Naive thymus-derived CD8-positive, alpha-beta T cell (primary cell): ENCODE measurements at places on chromosomes 12 and 14.

DNA sequence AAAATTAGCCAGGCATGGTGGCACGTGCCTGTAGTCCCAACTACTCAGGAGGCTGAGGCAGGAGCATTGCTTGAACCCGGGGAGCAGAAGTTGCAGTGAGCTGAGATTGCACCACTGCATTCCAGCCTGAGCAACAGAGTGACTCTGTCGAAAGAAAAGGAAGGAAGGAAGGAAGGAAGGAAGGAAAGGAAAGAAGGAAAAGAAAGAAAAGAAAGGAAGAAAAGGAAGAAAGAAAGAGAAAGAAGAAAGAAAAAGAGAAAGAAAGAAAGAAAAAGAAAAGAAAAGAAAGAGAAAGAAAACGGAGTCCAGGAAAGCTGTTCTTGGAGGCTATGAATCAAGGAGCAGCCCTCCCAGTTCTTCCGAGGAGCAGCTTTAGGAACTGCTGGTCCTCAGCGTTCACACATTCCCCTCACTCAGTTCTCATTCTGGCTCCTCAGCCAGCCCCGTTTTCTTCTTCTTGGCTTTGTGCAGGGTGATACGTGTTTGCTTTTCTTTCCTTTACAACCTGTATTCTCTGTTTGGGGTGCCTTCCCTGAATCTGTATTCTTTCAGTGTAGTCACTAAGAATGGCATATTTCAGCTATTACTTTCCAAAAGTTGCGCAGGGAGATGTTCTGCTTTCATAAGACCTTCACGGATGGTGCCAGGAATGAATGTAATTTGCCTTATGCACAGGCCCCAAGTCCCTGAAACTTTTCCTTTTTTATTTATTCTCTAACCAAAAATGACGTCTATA, 12.2 kb downstream of the FBXL14 start:
- no peak for DNase-seq

DNA sequence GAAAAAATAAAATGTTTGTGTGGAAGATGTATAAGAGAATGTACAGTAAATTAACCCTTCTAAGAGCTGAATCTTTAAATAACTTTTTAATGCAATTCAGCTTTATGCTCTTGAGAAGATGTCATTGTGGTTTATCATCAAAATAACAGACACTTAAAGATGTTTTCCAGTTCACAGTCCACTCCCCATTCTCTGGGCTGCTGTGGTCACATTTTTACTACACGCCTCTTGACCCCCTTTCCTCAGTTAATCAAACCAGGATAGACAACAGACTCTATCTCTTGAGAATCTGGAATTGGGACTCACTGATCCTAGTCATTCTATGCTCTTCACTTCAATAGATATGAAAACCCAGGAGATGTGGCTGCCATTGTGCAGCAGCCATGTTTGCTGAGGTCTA, 24.7 kb upstream of the OR6J1 start:
- no peak for DNase-seq

DNA sequence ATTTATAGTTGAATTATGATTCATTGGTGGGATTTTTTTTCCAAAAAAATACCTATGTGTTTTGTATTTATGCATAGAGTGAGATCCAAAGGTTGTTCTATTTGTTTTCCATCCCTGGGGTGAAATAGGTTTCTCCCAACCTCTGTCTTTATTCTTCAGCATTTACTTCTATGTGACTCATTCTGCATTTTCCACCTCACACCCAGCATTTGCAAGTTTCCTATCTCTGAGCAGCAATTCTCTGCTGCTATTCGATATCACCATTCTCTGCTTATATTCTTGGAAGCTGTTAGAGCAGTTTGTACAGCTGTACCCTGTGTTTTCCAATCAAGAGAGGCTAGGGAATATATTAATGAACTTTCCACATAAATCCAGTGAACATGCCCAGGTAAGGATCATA, 538.9 kb downstream of the SNAPC1 start:
- no peak for DNase-seq

GRCh38 chr12:65308006-65308405, 29.5 kb downstream of the MSRB3 start:
- no peak for DNase-seq

DNA sequence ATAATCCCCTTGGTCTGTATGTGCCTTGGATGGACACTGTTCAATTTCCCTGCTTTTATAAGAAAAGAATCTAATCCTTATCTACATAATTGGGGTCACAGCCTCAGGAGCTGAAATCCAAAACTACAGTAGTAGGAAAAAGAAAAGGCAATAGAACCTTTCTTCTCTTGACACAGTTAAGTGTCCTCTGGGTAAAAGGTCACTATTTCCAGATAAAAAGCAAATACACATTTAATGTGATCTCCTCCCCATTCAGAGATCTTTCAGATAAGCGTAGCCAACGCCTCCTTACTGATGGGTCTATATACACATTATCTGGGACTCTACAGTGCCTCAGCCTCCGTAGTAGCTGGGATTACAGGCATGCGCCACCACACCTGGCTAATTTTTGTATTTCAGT, 73.4 kb downstream of the CLIP1 start:
- DNase-seq: no peak

DNA sequence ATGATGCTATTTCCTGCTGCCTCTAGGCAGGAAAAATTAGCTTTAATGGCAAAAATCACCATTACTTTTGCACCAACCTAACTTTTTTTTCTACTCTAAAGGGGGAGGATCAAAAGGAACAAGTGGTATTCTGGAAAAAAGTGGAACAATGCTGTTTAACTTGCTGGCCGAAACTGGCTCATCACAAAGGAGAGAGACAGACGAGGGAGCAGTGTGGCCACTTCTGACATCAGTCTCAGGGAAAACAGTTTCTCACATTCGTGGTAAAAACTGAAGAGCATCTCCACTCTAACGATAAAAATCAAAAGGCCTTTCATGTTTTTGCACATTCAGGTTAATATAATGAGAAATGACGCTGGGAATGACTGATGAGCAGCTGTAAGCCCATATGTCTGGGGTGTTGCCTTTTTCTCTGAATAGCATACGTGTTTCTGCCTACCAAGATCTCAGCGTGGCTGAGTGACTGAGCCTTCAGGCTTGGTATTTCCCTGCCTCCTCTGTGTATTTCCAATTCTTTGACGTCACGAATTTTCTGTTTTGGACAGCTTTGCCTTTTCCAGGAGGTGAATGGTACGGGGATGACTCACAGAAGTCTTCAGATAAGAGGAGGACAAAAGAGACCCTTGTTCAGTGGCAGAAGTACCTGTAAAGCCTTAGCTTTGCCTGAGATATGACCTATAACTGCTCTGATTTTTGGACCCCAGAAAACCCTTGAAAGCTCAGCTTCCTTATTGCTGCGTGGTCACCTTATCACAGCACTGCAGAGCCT, 358.8 kb downstream of the GLT1D1 start:
- DNase-seq: no peak
